EH (cell line): ENCODE measurements at places on chromosomes 1 and 21.

- DNase-seq = no peak
Measured at GRCh38 chr1:44288883-44289282, 66.2 kb downstream of the ERI3 start.

DNA sequence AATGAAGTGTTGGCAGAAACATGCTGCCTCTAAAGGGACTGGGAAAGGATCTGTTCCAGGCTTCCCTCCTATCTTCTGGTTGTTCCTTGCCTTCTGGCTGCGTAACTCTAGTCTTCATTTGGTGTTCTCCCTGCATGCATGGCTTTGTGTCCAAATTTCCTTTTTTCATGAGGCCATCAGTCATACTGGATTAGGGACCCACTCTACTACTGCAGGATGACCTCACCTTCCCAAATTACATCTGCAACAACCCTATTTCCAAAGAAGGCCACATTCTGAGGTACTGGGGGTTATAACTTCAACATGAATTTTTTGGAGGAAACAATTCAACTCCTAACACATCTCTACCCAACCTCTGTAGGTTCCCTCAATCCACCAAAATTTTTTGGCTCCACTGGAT, 26.3 kb downstream of the MR1 start:
- DNase-seq = no peak

- peak; percentile 85 for DNase-seq
Measured at GRCh38 chr1:71089536-71090270, 8.9 kb upstream of the ZRANB2 start.

- DNase-seq = no peak
Measured at GRCh38 chr21:42395302-42395701, 550 bp downstream of the TMPRSS3 start.

DNA sequence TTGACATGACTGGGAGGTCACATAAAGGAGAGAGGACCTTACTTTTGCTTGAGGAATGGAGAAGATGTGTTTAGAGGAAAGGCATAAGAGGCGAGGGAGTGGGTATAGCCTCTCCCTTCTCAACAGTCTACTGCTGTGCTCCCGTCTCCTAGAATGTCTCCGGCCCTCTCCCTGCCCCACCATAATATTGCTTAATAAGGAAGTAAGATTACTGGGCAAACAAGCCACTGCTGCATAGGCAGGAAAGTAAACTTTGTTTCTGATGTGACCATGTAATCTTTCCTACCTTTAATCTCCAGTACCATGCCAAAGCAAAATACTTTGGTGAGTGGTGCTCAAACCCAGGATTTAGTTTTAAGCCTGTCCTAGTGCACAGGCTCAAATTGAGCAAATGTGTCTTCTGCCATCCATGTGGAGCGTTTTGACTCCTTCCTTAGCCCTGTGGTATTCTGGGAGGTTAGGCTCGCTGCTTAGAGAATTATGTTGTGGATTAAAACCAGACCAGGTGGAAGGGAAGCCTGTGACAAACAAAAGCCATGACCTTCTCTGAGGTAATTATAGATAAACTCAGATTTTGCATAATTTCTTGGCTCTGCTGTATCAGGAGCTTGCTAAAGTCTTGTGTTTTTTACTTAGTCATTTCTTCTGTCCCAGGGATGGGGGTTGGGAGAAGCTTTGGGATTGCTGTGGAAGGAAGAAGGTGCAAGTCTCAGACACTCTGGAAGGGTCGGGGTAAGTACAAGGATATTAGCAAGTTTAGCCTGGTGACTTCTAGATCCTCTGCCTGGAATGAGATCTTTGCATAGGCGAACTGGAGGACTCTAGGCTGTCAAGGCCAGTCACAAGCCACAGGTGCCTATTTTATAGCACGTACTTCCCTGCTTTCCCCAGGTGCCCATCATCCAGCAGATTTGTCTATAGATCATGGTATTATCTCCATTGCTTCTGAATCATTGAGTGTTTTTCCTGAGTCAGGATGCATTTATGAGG, 34.5 kb upstream of the DIPK1A start:
- DNase-seq = no peak

DNA sequence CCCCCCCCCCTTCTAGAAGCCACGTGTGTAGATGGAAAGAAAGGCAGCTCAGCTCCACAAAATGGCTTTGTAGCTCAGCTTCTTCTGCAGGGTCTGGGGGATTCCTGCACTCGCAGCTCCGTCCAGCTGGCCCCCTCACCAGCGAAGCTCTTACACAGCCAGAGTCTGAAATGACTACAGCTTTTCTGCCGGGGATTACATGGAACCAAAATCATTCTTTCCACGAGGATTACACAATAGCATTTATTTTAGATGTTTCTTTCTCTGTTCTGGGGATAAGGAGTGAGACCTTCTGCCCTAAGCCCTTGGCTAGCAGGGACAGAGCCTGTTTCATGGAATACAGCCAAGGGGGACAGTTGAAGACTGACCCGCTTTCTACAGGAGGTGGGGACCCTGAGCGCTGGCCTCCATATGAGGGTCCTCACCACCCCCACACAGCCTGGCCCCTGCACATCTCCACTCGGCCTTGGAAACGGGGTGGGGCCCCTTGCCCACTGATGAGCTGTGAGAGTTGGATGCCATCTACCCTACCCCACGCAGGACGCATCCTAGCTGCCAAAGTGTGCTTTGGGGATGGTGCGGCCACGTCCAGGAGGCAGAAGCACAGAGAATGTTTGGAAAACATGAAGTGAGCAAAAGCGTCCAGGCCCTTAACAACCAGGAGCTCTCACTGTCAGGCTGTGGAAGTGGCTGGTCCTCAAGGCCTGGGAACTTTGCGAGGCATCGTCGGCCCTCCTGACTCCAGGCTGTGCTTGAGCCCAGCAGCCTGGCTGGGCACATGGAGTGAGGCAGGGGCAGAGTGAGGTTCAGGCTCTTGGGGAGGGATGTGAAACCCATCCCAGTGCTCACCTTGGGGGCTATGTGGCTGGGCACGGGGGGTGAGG, 14.5 kb downstream of the ACTRT2 start:
- DNase-seq = no peak

DNA sequence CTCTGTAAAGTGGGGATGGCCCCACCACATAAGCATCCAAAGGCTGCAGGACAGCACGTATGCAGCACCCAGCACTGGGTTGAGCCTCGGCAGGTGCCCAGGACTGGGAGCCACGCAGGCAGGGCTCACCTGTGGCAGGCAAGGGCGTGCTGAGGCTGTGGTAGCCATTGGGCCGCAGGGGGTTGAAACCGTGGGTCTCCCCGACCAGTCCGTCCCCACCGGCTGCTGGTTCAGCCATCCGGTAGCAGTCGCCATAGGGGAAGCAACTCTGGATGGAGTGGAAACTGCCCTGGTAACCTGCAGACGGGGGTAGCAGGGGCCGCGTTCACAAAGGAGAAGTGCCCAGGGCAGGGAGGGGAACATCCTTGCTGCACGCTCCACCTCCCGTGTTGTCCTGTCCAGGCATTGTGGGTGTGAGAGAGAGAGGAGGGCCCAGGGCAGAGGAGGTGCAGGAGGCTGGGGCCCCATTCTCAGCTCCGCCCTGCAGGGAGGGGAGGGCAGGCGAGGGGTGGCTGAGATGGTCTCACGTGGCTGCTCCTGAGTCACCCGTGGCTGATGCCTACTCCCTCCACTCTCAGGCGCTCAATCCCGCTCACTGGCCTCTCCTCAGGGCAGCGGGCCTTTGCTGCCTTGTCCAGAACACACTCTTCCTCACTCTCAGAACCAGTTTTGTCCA, 49.9 kb downstream of the DMRTB1 start:
- DNase-seq = peak; percentile 53
